ENCODE measurements at places on chromosomes 16 and 17.

DNA sequence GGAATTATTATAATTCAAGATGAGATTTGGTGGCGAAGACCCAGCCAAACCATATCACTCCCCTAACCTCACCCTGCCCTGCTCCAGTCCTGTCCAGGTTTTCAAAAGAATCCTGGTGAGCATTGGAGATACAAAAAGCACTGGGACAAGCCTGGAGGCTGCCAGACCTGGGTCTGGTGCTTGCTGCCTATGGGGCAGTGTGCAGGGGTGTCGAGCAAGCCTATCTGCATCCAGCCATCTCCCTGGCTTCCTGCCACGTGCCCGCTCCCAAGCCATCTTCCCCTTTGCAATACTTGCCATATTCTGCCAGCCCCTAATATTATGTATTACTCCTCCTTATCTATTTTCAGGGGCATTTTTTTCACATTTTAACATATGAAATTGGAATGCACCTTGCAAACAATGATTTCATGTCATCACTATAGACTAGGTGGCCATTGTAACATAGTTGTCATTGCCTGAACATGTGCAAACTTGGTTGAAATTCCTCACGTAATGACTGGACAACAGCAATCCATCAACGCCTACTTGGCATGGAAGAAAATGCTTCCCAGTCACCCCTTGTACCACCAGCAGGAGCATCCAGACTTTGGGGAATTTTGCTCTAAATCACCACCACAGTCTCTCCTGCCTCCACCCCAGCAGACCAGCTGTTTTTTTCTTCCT lies 8.1 kb upstream of the KDM8 start:
- no peak for DNase-seq

DNA sequence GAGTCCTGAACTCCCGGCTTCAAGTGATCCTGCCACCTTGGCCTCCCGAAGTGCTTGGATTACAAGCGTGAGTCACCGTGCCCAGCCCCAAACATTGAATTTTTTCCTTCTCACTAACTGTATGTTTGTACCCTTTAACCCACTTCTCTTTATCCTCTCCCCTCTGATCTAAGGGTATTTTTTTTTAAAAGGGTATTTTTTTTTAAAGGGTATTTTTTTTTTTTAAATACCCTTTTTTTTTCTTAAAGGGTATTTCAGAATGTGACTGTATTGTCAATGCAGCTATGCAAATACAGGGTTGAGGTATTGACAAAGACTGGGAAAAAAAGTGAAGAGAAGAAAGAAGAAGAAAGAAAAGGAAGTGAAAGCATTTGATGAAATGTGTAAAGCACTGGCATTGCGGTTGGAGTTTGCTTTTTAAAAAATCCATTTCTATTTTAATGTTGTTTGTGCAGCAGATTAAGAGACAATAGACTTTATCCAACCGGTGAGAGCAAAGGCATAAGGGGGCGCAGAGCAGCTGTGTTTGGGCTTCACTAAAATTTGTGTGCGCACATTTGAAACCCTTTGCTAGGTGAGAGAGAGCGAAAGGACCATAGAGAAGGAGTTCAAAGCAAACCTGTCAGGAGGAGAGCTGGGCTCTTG lies 42.4 kb downstream of the SYT17 start:
- DNase-seq = peak; percentile 12

- DNase-seq = no peak
These were observed 19.8 kb downstream of the TAF1C start for GRCh38 chr16:84166796-84167695.

DNA sequence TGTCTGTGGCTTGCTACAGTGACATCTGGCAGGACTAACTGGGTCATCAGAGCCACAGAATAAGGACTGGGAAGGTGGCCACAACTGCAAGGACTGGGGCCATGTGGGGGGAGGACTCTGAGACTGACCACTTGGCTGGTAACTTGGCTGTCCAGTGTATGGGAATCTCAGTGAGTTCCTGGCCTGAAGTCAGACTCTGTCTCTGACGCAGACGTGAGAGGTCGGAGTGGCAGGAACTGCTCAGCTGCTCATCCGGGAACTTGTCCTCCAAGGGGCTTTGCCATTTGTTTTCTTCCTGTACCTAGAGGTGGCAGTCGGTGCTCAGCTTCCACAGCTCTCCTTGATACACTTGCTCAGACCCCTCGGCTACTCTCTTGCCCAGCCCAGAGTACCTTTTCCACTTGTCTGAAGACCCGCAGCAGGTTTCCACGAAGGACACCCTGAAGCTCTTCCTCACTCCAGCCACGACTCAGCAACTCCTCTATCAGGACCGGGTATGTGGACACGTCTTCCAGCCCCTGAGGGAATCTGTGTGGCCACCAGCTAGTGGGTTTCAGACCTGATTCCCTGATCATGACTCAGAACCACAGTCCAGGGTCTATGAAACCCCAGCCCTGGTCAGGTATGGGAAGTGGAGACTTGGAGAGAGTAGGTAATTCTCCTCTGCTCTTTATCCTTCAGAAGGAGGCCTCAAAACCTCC lies 7.3 kb upstream of the DPEP3 start:
- DNase-seq = no peak

DNA sequence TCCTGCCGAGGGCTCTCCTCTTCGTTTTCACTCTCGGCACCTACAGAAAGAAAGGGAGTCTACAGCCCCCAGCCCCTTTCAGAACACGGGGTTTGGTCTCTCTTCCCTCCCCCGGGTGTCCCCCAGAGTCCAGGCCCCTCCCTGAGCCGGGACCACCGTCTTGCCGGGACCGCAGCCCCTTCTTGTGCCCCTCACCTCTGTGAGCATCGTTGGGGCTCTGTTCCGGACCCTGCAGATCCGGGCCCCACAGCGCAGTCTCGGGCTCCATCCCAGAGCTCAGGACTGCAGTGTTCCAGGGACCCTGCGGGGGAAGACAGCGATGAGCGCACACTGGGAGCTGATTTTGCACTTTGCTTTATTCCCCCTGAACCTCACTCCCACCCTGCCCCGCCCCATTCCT lies 2.8 kb downstream of the ZNF629 start:
- DNase-seq = no peak

- no peak for DNase-seq
These were observed 30.7 kb upstream of the ARHGAP17 start for GRCh38 chr16:25045696-25046381.

DNA sequence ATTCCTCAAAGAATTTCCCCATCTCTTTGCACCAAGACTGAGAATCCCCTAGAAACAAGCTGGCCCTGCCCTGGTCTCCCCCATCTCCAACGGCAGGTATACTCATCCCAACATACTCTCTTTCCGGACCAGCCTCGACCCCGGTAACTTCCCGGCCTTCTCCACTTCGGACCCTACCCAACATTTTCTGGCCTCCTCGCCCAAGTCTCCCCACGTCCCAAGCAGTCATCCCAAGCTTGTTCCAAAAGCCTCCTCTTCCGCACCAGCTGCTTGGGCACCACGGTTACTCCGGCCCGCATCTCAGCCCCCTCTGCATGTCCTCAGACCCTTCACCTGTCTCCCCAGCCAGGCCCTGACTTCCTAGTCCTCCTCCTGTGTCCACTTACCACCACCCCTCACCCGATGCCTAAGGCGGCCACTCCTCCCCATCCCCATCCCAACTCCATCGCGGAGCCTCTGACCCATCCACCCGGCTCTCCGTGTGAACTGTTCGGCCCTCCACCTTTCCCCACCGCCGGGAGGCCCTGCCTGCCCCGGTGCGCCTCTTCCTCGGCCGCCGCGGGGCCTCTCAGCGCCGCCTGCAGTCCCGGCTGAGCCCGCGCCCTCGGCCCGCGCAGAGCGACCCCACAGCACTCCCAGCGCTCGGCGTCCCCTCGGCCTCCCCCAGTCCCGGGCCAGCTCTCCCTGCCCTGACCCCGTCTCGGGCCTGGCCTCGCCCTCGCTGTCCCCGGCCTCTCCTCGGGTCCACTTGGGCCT lies 994 bp downstream of the PITPNA start:
- DNase-seq = peak; percentile 40

DNA sequence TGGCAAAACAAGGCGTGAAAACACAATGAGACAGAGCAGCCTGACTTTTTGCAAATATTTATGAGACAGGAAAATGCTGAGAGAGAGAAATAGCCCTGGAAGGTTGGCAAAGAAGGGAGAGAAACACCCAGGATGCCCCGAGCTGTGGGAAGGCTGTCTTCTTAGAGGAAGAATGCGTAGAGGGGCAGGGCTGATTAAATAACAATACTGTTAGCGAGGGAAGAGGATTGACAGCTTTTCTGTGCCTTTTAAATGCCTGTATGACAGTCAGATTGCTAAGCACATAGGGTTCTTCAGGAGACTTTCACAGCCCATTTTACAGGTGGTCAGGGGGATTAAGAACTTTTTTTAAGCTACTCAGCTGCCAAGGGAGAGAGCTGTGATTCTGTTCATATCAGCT lies 219.2 kb downstream of the SHISA9 start:
- DNase-seq = no peak

DNA sequence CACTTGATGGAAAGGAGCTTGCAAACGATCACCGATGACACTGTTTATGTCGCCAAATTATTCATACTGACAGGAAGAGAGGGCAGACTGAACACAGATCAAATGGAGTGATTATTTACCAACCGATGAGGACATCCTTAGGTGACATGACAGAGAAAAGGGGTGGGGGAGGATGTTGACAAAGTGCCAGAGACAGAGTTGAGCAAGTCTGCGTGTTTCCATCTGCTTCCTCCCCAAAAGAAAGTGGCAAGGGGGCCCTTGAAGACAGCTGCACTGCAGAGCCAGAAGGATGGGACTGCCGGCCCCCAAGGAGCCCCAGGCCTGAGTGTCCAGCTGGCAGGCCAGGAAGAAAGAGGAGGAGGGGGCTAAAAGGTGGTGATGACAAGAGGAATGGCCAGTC lies 191.0 kb upstream of the RPL38 start:
- DNase-seq = no peak

DNA sequence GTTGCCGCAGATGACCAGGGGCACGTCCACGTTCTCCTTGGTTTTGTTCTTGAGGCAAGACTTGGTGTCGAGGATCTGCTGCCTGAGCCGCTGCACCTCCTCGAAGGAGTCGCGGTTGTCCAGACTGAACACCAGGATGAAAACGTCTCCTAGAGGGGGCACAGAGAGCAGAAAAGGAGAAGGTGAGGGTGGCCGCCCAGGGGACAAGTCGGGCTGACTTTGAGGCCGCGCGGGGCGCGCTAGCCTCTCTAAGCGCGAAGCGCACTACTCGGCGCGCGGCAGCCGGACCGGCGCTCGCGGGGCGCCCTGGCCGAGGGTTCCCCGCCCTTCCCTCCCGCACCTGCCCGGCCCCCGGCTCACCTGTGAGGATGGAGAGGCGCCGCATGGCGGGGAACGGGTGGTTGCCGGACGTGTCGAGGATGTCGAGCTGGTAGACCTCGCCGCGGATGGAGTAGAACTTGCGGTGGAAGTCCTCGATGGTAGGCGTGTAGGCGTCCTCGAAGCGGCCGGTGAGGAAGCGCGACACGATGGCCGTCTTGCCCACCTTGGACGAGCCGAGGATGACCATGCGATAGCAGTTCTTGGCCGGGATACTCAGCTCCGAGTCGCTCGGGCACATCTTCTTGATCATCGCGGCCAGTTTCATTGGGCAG lies 533 bp downstream of the RASD1 start:
- DNase-seq = no peak

GRCh38 chr17:39781031-39781860 lies 43.5 kb downstream of the GRB7 start:
- DNase-seq = peak; percentile 50

GRCh38 chr16:5917436-5918195 lies 820.0 kb upstream of the EEF2KMT start:
- DNase-seq = no peak

DNA sequence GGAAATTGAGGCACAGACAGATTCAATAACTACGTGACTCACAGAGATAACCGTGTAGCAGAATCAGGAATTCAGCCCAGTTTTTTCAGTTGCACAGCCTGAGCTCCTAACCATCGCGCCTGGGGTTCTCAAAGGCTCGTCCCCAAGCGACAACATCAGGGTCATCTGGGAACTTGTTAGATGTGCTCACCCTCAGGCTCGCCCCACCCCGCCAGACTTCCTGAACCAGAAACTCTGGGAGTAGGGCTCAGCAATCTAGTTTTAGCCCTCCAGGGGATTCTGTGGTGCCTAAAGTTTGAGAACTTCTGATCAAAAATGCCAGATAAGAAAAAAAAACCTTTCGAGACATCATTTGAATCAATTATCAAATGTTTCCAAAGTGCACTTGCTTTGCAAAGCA lies 559.8 kb downstream of the WWOX start:
- DNase-seq = no peak

GRCh38 chr17:38559051-38559879 lies 46.5 kb downstream of the SRCIN1 start:
- peak; percentile 94 for DNase-seq

DNA sequence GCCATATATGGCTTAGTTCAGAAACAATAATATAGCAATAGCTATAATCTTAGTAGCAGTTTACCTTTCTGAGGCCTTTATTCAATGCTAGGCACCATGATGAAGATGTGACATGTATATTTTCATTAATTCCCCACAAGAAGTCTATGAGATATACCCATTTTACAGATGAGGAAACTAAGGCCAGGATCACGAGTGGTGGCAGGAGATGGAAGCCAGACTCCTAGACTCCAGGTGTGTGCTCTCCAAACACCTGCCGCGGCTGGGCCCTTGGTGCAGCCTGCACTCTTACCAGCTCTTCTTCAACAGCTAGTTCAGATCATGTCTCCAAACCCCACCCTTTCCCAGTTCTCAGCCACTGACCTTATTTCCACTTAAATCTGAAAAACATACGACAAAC lies 15.2 kb downstream of the NXPH3 start:
- no peak for DNase-seq

DNA sequence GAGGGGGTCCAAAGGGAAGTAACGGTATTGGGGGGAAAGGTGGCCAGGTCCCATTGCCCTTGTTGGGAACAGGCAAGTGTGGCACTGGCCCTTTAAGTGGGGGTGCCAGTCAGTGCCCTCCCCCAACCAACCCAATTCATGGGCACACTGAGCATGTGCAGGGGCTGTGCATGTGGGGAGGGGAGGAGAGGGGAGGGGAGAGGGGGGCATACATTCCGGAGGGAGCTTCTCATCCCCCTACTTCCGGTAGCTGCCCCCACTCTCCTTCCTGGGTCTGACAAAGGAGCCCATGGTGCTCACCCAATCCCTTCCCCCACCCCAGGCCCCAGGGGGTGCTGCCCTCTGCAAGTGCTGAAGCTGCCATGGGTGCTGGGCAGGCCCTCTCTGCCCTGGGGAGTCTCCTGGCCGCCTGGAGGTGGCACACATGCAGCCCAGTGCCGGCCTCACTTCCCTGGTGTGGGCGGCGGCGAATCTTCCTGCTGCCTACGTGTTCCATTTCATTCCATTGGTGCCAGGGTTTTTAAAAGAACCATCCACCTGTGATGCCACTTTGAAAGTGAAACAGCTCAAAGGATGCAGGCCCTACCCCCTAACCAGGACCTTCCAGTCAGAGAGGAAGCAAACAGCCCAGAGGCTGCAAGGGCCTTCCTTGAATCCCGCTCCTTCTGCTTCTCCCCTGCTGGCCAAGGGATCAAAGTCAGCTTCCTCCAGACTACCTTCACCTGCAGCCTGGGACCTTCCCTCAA lies 11.0 kb downstream of the HEXIM2 start:
- DNase-seq = peak; percentile 56
